Activated naive CD8-positive, alpha-beta T cell treated with anti-CD3 and anti-CD28 coated beads, Interleukin-2, amount 10 ng/mL, durations not matched to agents 7 days and 5 days (primary cell): ENCODE measurements at places on chromosomes 5 and 9. TPM values are rescaled to one million over a fixed set of nuclear protein-coding genes. Genes with fewer than 3 reads are reported as not detected.

DNA sequence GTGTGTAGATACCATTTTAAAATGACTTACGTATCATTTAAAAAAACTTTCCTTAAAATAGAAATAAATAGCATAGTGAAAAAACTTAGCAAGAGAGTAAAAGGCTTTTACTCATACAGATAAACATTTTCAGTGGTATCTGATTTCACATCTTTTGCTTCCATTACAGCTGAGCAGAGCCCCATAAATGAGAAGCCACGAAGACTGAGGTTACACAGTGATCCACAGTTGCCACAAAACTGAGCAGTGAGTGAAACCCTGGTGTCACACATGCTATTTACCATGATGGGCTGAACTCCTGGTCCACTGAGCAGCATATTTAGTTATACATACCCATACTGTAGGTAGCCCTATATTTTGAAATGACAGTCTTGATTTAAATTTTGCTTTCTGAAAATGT is 401.2 kb downstream of the KIAA0825 start:
- no peak for DNase-seq
- H3K36me3 ChIP-seq: peaks cover 4% of the 10 kb centered on the region
- peaks cover 6% of the 10 kb centered on the region for H3K4me1 ChIP-seq
- H3K27ac ChIP-seq: no peak overlapping the region

GRCh38 chr5:124000538-124000937 is 488.6 kb downstream of the CSNK1G3 start:
- H3K36me3 ChIP-seq: no peaks in the 10 kb centered on the region
- no peaks in the 10 kb centered on the region for H3K27me3 ChIP-seq
- H3K27ac ChIP-seq: no peak overlapping the region
- H3K4me1 ChIP-seq: no peaks in the 10 kb centered on the region
- DNase-seq: no peak

DNA sequence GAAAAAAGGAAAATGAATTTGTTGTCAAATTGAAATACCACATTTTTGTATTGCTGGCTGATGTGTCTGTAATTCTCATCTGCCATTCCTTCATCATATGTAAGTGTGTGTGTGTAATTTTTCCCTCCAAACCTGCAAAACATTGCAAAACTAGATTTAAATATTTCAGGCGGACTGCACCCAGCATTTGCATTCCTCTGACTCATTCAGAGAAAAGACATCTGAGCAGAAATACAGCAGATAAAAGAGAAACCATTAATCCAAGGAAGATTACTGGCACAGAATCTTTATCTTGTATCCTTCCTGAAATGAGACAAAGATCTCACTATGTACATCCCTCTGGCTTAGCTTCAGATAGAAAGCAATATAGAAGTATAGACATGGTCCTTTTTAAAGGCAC is 275.3 kb downstream of the TMEM38B start:
- no peak for DNase-seq
- H3K27ac ChIP-seq: no peak overlapping the region
- no peaks in the 10 kb centered on the region for H3K27me3 ChIP-seq
- H3K4me3 ChIP-seq: no peak overlapping the region
- no peaks in the 10 kb centered on the region for H3K4me1 ChIP-seq
- H3K36me3 ChIP-seq: no peaks in the 10 kb centered on the region

- no peaks in the 10 kb centered on the region for H3K27me3 ChIP-seq
- no peak for DNase-seq
- no peak overlapping the region for H3K4me3 ChIP-seq
- H3K36me3 ChIP-seq: peaks cover 13% of the 10 kb centered on the region
Measured at GRCh38 chr9:5478206-5478605, 27.9 kb downstream of the CD274 start.

- peaks cover 21% of the 10 kb centered on the region for H3K4me1 ChIP-seq
- no peak overlapping the region for H3K4me3 ChIP-seq
- H3K27ac ChIP-seq: no peak overlapping the region
- peaks cover 6% of the 10 kb centered on the region for H3K27me3 ChIP-seq
Measured at GRCh38 chr9:121561385-121562222, 62.0 kb upstream of the GGTA1 start.

- H3K27me3 ChIP-seq: no peaks in the 10 kb centered on the region
- H3K27ac ChIP-seq: no peak overlapping the region
- DNase-seq: no peak
- no peak overlapping the region for H3K4me3 ChIP-seq
- no peaks in the 10 kb centered on the region for H3K36me3 ChIP-seq
Measured at GRCh38 chr9:135582966-135583687, 21.6 kb downstream of the PAEP start.

RBM22 gene
- total RNA-seq: 74.6 TPM
